ENCODE measurements at places on chromosomes 5 and 9.
A peak's percentile ranks its signal among the peaks of the same experiment; 100 is the strongest.

GRCh38 chr9:78896479-78896878 lies 599.6 kb downstream of the PSAT1 start:
- no peak for DNase-seq

- no peak for DNase-seq
These were observed 364.2 kb upstream of the CLINT1 start for GRCh38 chr5:158223054-158223600.

DNA sequence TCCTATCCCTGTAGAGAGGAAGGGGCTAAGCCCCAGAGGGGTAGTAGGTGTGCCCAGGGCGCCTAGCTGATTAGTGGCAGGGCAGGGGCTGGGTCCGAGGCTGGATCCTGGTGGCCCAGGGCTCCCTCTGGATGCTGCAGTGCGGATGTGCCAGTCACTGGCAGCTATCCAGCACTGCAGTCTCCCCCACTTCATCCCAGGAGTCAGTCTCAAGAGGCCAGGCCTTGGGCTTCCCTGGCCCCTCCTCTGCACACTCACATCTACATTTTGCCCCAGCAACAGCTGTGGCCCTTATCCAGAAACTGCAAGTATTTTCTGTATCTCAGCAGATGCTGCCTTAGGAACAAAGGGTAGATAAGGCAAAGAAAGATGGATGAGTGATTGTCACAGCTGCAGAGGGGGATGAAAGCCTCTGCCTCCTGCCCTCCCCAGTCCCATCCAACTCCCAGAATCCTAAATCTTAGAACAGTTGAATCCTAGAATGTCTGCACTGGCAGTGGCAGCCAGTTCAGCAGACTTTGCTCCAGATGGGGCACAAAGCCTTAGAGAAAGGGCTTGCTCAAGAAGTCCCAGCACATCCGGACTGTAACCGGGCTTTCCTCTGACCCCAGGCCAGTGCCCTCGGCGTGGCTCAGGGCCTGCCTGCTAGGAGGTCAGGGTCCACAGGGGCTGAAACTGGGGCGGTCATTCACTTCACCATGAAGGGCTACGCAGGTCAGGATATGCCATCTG lies 1.6 kb downstream of the ANXA6 start:
- no peak for DNase-seq

- DNase-seq: no peak
These were observed 1.3 kb upstream of the DMRT2 start for GRCh38 chr9:1048811-1049210.

DNA sequence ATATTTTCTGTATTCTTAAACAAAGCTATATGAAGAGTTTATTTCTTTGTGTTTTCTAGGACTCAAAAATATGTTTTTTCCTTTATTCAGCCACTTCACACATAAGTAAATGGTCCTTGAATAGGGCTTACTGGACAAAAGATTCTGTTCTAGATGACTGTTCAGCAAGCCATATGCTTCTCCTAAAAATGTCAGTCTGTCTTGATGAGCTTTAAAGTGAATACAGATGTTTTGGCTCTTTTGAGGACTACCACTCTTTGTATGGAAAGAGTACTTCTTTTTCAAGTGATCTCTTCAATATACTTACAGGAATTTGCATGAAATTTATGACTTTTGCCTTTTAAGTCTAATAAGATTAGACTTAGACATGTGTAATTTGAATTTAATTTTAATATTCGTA lies 8.4 kb downstream of the NDUFS4 start:
- no peak for DNase-seq

- no peak for DNase-seq
These were observed 179.1 kb downstream of the AUH start for GRCh38 chr9:91182429-91183225.

- no peak for DNase-seq
These were observed 294.9 kb upstream of the IRX1 start for GRCh38 chr5:3300726-3301125.

GRCh38 chr9:11758016-11758415 lies 935.2 kb upstream of the TYRP1 start:
- DNase-seq: no peak

DNA sequence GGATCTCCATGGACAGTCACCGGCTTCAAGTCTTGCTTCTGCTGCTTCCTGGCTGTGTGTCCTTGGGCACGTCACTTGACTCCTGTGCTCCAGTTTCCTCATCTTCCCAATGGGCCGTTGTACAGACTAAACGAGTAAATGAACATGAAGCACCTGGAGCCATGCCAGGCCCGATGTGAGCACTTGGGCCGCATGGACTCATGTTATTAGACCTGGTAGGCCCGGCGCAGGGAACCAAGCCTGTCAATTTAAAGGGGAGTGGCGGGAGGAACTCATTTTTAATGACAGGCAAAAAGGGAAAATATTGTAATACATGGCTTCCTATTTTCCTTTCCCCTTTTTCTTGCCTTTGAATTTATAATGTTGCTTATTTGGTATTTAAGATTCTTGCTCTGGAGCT lies 47.5 kb downstream of the TENT4A start:
- DNase-seq: peak; percentile 56

GRCh38 chr9:131585375-131585774 lies 40.1 kb downstream of the PRRT1B start:
- peak; percentile 72 for DNase-seq

DNA sequence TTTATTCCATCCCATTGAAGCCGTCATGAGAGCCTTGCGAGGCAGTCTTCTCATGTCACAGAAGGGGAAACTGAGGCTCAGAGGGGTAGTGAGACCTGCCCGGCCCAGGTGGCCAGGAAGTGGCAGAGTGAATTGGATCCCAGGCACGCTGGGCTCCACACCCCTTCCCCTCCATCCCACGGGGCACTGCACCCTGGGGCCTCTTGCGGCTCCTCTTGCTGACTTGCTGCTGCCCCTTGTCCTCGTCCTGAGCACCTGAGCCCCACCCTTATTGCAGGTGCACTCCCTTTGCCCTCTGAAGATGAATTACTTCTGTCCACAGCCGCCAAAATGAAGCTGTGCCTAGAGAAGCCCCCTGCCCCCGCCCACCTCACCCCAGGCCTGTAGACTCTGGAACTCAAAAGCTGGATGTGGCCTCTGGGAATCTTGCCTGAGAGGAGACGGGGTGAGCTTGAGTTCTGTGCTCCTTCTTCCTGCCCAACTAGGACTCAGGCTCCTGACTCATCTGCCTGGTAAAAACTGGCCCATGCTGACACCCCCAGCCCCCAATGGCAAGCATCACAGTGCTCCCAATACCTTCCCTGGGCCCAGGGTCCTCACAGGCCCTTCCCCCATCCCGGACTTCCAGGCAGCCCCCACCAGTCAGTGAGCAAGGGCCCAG lies 6.4 kb downstream of the NEURL1B start:
- DNase-seq: no peak

DNA sequence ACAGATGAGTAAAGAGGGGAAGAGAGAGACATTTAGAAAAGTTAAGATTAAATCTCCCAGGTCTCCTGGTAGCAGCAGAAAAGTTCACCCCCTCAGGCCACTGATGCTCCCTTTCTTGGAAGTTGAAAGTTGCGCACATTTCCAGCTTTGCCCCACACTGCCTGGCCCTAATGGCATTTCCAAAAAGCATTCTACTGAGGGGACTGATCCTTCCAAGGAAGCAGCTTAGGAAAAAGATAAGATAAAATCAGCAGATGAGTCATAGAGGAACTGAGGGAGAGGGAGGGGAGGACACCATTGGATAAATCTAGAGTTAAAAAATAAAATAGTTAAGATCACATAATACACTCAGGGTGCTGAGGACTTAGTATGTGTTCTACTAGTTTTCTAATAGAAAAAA lies 67.6 kb upstream of the SLC12A2 start:
- no peak for DNase-seq

DNA sequence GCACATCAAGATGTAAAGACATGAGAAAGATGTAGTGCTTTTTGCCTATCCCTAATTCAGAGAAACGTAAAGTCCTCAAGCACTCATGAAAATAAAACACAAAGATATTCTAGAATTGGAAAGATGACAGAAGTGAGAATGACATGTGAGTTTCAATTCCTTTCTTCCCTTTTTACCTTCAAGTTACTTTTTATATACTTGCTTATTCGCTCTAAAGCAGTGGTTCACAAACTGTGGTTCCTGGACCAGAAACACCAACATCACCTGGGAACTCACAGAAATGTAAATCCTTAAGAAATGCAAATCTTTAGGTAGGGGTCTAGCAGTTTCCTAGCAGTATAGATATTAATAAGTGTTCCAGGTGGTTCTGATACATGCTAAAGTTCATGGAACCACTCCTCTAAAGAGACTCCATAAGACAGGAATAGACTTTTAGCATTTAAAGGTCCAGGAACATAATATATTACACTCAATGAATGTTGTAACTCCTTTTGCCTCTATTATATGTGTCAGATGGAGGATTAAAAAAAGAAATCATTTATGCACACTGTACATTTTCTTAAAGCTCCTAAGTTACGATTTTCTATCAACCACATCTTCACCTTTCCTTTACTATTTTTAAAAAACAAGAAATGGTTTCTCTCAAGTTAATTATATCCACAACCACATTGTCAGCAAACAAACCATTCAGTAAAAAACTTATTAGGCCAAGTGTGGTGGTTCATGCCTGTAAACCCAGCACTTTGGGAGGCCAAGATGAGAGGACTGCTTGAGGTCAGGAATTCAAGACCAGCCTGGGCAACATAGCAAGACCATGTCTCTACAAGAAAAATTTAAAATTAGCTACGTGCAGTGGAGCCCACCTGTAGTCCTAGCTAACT lies 39.9 kb downstream of the ERP44 start:
- DNase-seq: no peak

DNA sequence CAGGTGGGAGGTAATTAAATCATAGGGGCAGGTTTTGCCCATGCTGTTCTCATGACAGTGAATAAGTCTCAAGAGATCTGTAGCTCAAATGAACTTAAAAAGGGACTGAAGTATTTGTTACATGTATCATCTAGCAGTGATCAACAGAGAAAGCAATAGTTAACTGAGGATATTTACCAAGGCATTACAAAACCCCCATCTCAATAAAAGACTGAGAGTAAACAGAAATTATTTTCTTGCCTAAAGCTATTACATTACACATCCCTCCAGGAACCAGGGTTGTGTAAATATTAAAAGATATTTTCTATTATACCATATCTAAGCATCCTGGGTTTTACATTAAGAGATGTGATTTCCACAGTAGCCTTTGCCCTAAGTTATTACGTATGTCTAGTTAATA lies 169.9 kb downstream of the CTNND2 start:
- DNase-seq: no peak

GRCh38 chr9:114834386-114834785 lies 28.5 kb upstream of the TNFSF15 start:
- peak; percentile 64 for DNase-seq

DNA sequence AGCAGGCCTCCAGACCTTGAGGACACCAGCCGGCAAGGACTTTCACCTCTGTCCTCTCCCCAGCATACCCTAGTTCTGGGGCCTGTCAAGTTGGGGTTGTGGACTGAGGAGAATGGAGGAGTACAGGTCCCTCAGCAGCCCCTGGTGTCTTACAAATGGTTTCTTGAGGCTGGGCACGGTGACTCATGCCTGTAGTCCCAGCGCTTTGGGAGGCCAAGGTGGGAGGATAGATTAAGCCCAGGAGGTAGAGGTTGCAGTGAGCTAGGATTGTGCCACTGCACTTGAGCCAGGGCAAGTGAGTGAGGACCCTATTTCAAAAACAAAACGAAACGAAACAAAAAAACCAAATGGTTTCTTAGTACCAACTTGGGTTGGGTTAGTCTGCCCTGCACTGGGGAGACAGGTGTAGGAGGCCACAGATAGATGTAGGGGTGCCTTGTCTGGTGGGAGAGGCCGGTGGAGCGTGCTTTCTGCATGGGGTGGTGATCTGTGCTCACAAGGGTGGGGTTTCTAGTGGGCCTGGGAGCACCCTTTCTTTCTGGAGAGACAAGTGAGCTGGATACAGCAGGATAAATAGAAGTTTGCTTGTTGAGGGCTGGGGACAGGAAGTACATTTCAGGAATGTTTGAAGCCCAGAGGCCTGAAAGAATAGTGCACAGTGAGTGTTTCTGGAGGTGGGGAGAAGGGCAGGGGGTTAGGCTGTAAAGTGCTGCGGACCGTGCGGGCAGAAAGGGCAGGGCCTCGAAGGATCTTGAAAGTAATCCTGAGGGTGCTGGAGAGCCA lies 37.7 kb upstream of the PSD2 start:
- no peak for DNase-seq

DNA sequence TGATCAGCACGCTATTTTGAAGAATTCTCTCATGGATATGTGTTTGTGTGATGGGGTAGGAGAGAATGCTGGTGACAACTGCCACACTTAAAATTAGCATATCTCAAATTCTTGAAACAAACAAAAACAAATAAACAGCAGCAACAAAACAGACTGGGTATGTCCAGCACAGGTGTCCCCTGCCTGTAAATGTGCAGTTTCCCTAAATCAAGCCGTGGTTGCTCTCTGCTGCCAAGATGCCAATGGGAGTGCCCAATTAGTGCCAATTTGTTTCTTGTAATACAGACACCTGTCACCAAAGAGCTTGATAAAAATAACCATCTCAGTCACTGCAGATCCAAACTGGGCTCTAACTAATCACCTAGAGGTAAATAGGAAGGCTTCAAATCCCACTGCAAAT lies 144.2 kb upstream of the SMARCA2 start:
- no peak for DNase-seq

GRCh38 chr9:123365287-123365880 lies 9.4 kb downstream of the CRB2 start:
- DNase-seq: no peak

DNA sequence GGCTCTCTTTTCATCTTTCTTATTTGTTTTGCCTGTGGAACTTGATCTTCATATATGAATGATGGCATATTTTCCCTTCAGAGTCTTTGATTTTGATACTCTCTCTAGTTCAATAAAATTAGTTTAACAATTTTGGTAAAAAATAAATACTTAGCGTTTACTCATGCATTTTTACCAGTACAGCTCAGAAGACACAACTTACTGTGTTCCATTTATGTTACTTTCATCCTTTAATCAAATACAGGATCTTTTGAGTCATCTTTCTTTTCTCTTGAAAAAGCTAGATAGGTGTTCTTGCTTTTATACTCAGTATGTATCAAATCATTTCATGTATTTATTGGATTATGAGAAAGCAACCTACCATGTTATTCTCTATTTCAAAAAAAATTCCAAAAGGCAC lies 47.1 kb upstream of the RICTOR start:
- DNase-seq: no peak

- peak; percentile 91 for DNase-seq
These were observed 495 bp downstream of the OSTF1 start for GRCh38 chr9:75088646-75089372.

- DNase-seq: peak; percentile 28
These were observed 40.0 kb upstream of the ORM1 start for GRCh38 chr9:114282926-114283325.

- DNase-seq: no peak
These were observed 16.3 kb upstream of the OBP2B start for GRCh38 chr9:133225171-133226011.

GRCh38 chr5:144971108-144971850 lies 800.6 kb downstream of the KCTD16 start:
- no peak for DNase-seq
